ENCODE measurements at places on chromosomes 1 and 21.

GRCh38 chr1:100988121-100988520 is 37.5 kb downstream of the DPH5 start:
- DNase-seq = no peak

DNA sequence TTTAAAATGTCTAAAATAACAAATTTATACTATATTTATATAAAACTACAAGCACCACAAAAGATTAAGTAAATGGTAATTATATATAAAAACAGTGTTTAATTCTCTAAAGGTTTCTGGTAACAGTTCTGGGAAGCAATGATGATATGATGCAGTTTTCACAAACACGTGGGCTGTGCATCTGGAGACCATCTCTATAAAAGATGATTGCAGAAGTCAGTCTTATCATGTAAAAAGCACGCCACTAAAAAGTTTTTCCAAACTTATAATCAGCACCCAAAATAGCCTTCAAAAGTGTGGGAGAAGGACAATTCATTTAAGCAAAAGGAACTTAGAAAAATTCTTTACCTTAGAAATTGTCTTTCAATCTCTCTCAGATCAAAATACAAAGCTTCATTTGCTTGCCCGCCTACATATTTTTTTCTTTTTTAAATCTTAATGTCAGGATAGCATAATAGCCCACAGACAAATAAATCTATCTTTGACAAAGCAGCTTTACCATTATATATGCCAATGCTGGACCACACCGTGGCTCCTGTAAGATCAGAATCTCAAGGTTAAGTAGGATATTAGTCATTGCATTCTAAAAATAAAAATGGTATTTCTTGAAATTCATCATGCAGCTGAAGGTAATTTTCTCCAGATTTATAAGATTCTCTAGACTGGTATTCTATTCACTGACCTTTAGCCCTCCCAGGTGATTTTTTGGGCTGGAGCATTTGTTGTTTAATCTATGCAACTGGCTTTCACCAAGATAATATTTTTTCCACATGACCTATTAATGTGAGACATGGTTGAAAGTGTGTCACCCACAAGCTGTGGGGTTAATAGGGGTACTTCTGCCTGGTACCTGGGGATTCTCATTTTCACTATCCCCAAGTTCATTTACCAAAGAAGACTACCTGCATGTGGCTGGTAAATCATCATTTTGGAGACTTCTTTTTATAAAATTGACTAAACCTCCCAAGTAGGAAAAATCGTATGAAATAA is 189.6 kb upstream of the ST6GALNAC5 start:
- no peak for DNase-seq

DNA sequence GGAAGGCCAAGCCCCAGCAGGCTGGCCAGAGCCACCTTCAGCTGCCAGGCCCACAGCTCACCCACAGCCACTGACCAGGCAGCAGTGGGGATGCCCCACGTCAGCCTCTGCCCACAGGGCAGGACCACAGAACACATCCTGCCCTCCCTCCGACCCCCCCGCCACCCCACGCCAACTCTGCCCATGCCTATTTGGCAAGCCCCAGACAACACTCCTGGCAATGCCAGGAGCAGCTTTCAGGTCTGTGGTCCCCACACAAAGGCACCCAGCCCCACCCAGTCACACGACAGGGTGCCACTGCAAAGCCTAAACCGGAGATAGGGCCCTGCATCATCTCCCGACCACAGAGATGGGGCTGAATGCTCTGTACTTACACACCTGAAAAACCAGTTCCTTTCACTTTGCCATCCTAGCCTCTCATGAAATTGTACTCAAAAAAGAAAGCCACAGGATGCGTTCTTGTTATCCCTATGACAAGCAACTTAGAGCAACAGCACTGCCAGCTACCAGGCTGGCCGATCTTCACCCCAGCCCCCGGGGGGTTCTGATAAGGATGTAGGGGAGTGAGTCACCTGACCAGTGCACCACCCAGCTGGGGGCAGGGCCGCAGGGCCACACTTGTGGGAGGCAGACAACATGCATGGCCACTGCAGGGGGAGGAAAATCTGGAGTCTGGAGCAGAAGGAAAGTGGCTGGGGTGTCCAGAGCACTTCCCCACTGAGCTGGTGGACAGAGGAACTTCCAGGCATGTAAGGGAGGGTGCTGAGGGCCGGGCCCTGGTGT is 36.2 kb downstream of the UBE2G2 start:
- DNase-seq = peak; percentile 28

DNA sequence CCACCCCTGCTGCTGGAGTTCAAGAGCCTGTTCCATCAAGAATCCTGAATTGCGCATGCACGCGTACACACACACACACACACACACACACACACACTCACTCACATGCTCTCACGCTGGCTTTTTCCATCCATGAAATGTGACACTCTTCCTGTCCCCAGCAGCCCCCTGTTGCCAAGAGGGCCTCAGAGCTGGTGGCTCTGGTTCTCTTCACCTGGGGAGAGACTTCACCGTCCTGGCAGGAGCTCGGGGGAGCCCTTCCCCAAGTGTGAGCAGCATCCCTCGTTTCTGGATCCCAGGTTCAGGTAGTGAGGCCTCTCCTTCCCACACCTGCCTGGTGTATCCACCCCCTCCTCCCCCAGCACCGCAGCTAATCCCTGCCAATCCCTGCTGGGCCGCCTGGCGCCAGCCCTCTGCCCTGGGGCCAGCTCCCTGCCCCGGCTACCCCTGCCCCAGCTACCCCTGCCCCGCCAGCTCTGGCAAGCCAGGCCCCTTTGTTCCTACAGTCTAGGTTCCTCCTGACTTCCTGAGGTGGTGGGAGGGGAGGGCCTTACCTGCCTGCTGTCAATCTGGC is 9.9 kb downstream of the PLOD1 start:
- no peak for DNase-seq

DNA sequence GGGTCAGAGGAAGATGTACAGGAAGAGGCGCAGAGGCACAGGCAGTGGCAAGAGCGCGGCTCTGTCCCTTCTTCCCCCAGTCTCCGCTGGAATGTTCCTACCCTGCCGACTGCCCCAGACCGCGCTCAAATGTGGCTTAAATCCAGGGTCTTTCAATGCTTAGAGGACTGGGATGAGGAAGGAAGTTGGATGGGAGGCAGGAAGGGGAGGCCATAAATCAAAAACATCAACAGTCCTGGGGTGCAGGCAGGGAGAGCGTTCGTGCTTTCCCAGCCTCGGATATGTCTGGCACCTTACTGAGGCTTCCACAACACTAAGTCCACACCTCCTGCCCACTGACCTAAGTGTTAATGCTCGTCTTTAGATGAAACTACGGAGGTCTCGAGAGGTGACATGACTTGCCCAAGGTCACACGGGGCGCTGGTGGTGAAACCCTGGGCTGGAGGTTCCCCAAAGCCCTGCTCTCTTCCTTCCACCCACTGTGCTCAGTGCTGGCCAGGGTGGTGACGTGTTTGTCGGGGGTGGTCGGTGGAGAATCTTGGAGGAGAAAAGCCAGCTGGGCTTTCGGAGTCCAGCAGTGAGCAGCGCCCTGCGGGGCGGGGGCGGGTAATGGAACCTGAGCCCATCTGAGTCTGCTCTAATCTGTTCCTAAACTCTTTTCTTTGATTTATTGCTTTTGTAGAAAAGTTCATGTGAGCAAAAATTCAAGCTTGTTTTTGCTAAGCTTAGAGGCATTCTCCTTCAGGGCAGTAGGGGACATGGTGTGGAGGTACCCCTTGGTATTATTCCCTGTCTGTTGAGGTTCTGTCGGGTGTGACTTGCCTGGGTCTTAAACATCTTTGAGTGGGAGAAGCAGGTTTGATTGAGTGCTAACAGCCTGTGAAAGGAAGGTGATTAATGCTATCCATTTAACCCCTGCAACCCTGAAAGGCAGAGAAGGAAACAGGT is 708 bp downstream of the CDA start:
- DNase-seq = no peak

DNA sequence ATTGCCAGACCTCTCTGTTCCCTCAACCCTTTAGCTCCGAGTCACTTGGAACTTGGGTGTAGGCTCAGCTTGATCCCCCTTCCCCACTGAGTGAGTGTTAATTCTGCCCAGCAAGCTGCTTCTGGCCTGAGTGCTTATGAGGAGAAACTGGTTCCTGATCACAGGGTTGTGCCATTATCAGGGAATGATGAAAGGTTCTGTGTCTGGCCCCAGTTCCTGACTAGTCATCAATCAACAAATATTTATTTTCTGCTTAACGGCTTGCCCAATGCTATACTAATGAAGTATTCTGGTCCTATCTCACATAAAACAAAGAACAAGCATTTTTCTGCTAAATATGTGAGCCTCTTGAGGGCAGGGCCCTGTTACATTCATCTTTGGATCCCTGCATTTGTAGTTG is 20.8 kb downstream of the CC2D1B start:
- DNase-seq = no peak

DNA sequence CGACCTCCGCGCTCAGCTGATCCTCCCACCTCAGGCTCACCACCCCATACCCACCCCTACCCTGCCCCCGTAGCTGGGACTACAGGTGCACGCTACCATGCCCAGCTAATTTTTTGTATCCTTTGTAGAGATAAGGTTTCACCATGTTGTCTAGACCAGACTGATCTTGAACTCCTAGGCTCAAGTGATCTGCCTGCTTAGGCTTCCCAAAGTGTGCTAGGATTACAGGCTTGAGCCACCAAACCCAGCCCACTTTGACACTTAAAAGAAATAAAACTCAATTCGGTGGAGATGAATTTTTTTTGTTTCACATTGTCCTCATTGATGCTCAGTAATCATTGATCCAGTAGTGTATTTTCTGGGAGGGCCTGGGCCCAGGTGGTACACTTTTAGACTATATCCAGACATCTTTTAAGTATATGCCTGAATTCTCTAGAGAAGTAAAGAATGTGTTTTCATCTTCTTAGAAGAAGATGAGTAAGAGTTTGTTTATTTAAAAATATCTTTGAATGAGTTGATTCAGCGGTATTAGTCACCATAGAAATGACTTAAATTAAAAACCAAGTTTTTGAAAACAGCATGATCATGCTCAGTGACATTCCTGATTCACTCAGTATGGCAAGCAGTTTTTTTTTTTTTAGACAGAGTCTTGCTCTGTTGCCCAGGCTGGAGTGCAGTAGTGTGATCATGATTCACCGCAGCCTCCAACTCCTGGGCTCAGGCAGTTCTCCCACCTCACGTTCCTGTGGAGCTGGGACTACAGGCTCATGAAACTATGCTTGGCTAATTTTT is 57.8 kb downstream of the EPB41 start:
- DNase-seq = peak; percentile 28

- DNase-seq = no peak
Measured at GRCh38 chr1:207259391-207259790, 62.1 kb upstream of the CD55 start.

- DNase-seq = no peak
Measured at GRCh38 chr1:21663951-21664805, 5.0 kb downstream of the RAP1GAP start.

GRCh38 chr1:198320759-198321158 is 164.0 kb downstream of the NEK7 start:
- DNase-seq = no peak

DNA sequence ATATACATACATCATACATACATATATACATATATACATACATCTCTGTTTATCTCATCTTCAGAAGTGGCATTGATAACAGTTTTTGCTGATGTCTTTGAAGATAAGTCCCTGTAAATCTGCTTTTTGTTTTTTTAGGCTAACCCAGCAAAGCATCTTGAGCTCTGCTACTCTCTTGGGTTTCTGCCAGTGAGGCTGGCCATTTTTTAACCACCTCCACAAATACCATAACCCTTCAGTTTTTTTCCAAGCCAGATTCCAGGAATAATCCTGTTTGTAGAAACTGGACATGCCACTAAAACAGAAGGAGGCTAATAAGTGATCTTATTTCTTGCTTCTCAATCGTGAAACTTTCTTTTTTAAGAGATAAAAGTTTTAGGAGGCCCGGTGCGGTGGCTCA is 21.6 kb downstream of the SDHC start:
- no peak for DNase-seq

DNA sequence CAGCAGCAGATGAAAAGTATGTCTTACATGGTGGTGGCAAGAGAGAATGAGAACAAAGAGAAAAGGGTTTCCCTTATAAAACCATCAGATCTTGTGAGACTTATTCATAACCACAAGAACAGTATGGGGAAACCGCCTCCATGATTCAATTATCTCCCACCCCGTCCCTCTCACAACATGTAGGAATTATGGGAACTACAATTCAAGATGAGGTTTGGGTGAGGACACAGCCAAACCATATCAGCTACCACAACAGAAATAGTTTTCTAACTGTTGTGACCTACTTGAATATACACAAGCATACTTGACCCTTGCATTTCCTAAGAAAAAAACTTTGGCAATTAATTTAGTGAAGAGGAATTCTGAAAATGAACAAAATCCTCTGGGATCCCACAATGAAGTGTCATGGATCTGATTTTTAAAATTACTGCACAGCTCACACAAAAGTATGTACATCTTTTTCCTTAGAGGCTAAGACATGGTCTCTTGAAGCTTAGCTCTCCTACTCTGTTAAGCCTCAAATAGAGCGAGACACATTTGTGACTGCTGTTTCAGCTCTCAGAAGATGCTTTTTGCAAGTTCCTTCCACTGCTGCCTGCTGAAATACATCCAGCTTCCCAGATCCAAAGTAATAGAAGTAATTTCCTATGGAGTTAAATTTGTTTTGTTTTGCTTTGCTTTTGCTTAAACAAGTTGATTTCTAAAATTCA is 265.8 kb downstream of the DPYD start:
- no peak for DNase-seq

Data from activated CD4-positive, alpha-beta T cell treated with anti-CD3 and anti-CD28 coated beads for 48 hours (primary cell).